ENCODE measurements at places on chromosomes 11 and 22.

DNA sequence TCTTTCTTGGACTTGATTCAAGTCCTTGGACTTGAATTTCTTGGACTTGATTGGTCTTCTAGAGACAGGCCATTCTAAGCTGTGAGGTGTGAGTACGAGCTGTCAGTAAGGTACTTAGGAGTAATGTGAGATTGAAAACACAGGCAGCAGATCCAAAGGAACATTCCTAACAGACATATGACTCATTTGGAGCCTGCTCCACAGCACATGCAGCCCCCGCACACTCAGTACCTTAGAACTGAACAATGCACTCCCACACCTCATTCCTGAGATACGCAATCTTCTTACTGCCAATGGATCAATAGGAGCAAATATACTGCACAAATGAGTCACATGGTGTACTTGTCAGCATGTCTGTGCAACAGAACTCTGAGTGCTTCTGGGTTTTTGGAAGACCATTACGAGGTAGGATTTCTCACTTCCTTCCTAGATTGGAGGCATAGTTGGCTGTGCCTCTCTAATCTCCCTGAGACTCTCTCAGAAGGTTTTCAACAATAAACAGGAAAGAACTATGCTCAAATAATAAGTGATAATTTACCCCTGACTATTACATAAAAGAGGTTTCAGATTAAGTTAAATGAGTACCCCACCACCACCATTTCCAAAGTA lies 243.1 kb downstream of the KCNA4 start:
- DNase-seq, result no peak

DNA sequence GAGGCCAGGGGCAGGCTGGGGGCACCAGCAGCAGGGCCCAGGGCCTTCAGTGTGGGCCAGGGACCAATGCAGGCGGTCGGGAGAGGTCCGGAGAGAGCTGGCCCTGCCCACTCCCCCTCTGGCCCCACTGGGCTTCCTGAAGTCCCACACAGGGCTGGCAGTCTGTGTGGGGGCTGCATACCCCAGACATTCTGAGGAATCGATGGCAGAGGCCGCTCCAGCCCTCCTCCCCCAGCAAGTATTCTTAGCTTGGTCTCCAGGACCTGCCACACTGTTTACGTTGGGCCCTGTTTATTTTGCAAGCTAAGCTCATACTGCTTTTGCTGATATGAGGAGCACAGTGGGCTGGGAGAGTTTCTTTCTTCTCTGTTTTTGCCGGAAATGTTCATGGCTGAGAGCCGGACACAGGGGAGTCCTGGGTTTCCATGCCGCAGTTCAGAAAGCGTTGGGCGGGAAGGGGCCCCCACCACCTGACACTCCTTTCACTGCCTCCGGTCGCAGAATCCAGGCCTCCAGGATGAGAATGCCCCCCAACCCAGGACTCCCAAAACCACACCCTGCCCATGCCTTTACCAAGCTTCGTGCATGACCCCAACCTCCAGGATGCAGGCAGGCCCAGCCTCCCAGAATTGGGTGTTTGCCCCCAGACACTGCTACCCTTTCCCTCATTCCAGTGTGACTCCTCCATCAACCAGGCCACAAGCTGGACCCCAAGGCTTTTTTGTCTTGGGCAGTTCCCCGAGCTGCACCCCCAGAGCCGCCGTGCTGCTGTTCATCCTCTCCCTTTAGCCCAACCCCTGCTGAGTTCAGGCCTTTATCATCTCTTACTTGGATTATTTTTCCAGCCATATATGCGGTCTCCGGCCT lies 81.8 kb upstream of the KCNQ1OT1 start:
- no peak for DNase-seq

GRCh38 chr11:130431331-130431773 lies 2.9 kb upstream of the ADAMTS8 start:
- peak; percentile 19 for DNase-seq

- no peak for DNase-seq
Measured at GRCh38 chr22:32211011-32211410, 6.1 kb upstream of the RFPL2 start.

- no peak for DNase-seq
Measured at GRCh38 chr11:1570896-1571759, 943 bp downstream of the DUSP8 start.

DNA sequence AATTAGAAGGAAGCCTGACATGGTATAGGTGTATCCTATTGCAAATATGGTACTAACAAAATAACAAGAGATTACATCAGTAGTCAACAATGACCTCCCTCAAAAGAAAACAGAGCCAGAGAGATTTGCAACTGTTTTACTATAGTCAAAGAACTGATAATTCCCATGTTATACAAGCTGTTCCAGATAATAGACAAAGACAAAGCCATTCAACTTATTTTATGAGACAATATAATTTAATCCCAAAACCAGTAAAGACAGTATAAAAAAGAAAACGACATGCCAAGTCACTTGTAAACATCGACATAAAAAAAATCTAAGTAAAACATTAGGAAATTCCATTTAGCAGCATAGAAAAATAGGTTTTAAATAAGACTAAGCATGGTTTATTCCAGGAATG lies 65.2 kb downstream of the PIWIL4 start:
- no peak for DNase-seq

- no peak for DNase-seq
Measured at GRCh38 chr11:86459682-86460460, 85.2 kb downstream of the CCDC81 start.

DNA sequence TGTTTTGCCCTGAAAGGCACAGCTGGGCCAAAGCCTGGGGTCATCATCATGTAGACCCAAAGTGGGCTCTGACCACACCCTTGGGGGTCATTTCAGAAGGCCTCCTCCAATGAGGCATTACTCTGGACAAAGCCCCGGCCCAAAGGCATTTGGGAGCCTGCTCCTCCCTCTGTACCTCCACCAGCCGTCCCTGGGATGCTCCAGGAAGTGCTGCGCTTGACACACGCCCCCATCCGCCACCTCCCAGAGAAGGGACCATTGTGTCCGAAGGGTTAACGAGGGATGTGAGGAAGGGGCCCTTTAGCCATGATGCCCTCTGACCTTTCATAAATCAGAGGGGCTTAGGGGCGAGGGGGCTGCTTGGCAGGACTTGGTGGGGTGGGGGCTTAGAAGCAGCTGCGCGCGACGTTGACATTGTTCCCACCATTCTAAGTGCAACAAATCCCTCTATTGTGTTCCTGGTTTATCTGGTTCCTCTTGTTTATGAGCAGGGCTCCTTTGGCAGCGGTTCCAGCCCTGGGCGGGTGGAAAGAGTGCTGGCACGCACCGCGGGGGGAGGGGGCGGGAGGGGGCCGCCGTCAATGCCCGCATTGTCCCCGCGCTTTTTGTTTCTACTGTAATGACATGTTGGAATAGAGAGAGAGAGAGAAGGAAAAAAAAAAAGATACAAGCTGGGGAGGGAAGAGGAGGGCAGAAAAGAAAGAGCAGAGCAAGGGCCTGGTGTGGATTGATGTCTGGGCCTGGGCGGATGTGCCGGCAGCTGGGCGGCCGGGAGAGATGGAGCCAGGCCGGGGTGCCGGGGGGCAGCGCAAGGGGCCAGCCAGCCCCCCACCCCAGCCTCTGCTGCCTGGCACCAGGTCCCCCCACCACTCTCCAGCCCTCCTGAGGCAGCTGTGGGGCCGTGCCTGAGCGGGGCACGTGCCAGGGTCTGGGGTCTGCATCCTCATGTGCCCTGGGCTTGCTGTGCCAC lies 32.1 kb upstream of the SOX10 start:
- DNase-seq, result no peak

- no peak for DNase-seq
Measured at GRCh38 chr22:37803195-37803638, 4.5 kb upstream of the GCAT start.

- DNase-seq, result no peak
Measured at GRCh38 chr11:121323046-121323607, 30.6 kb downstream of the SC5D start.

DNA sequence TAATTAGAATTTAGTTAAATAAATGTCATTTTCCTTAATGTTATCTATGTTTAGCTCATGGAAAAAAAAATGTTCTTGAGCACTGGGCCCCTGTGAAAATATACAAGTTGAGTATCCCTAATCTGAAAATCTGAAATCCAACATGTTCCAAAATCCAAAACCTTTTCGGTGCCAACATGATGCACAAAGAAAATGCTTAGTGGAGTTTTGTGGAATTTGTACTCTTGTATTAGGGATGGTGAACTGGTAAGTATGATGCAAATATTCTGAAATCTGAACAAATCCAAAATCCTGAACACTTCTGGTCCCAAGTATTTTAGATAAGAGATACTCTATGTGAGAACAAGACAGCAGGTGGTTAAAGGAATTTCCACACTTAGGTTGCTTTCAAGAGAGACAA lies 44.5 kb downstream of the TCP11L1 start:
- DNase-seq, result no peak

GRCh38 chr11:9461760-9462134 lies 935 bp downstream of the ZNF143 start:
- DNase-seq, result no peak

GRCh38 chr11:114880442-114880841 lies 202.1 kb downstream of the NXPE2 start:
- no peak for DNase-seq

DNA sequence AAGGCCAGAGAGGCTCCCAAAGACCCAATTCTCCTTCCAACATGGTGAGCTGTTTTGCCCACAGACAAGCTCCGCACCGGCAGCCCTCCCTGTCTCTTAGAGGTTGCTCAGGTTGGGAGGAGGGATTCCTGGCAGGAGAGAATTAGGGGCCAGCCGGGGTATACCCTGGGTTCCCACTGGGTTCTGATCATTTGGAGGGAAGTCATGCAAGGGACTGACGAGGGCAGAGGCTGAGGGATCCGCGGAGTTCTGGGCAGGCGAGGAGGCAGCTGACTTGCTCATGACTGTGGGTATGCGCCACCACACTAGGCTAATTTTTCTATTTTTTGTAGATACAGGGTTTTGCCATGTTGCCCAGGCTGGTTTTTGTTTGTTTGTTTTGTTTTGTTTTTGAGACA lies 4.6 kb downstream of the ST3GAL4 start:
- DNase-seq, result no peak

GRCh38 chr11:118410055-118410745 lies 8.8 kb downstream of the ATP5MG start:
- DNase-seq, result no peak

- peak; percentile 68 for DNase-seq
Measured at GRCh38 chr22:43263645-43264514, 76.9 kb upstream of the TTLL12 start.

DNA sequence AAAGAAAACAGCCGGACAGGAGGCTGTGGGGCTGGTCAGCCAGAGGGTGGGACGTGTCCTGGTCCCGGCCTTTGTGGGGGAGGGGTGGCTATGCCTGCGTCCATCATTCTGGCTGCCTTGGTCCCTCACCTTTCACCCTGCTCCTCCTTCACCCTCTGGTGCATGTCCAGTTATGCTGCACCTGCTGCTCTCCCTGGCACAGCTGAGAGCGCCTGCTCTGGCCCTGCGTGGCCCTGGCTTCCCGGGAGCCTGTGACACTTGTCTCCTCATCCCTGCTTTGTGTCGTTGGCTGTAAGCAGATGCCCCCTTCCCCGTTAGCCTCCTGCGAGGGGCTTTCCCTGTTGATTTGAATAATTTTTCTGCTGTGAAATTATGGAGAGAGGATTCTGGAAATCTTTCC lies 16.6 kb downstream of the PHRF1 start:
- DNase-seq, result no peak

GRCh38 chr11:16223558-16223957 lies 132.8 kb downstream of the SOX6 start:
- DNase-seq, result no peak

DNA sequence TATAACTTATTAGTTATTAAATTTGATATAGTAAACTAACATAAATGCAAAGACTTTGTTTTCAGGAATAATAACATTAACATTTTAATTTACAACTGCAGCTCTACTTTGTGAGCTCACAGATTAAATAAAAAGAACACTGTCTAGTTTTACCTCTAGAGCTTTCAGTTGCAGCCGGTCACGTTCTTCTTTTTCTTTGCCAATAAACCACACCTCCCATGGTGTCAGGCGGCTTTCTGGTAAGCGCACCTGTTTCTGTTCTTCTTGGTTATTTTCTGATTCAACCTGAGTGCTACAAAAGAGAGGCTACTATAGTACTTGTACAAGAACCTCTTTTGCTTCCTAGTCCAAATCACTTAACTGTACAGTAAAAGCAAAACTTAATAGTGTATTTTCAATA lies 5.8 kb downstream of the CCDC34 start:
- no peak for DNase-seq

DNA sequence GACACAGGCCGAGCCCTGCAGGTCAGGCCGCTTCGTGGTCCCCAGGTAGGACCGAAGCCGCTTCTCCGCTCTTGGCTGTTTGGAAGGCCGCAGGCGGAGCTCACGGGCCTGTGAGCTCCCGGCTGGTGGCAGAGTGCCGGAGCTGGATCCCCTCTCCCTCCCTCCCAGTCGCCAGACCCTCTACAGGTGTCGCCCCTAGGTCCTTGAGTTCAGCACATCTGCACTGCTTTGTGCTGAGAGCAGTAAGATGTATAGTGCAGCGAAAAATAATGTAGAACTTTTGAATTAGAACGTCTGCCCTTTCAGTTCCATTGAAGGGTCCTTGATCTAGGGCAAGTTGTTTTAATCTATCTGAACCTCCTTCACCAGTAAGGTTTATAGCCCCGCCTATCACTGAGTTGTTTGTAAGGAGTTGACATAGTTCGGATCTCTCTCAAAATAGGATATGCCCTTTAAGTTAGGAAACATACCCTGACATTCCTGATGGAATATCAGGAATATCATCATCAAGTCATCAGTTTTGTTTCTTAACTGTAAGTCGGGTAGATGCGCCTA lies 419 bp downstream of the ANKRD49 start:
- DNase-seq, result no peak
